ENCODE measurements at places on chromosomes 11 and 22.

GRCh38 chr11:76292583-76293188 is 86.4 kb upstream of the WNT11 start:
- no peak for DNase-seq

DNA sequence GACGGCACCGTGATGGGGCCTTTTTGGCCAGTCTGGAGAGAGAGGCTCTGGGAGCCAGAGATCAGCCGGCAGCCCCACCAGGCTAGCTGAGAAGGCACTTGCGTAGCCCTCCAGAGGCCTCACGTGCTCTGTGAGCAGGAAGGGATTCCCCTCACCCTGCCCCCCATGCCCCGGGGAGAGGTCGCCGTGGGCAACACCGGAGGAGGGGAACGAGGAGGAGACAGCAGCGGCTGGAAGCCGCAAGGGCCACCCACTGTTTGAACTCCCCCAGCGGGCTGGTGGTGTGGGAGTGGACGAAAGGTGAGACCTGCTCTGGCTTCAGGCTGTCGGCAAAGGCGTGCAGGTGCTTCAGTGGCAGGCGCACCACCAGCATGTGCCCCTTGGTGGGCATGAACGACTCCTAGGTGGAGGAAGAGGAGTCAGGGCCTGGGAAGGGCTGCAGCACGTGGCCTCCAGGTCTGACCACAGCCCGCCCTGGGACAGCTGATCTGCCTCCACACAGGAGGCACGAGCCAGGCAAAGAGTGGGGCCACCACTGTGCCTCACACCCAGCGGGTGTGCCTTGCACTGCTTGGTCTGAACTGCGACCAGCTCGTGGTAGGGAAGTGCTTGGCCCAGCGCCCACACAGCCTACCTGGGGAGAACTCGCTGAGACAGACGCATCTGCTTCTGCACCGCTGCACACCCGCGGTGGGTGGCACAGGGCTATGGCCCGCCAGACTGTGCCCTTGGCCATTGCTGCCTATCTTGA is 99.9 kb downstream of the MED15 start:
- DNase-seq: no peak

- peak; percentile 27 for DNase-seq
Observed at GRCh38 chr11:45590743-45591142, 74.7 kb downstream of the CHST1 start.

- no peak for DNase-seq
Observed at GRCh38 chr11:36238036-36238631, 51.1 kb downstream of the COMMD9 start.

GRCh38 chr22:30273711-30274436 is 7.2 kb upstream of the OSM start:
- DNase-seq: no peak

DNA sequence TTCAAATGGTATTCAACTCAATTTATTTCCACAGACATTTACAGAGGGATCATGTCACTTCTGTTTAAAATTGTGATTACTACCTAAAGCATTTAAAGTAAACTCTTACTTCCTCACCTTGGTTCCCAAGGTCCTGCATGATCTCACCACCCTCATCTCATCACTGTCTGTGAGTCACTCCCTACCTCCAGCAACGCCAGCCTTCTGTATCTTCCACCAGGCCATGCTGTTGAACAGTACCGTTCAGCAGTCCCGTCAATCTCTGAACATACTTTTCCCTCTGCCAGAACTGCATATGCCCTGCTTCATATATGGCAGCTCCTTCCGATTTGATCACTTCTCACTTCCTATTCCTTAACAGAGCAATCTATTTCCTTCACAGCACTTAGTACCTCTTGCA is 2.0 kb downstream of the FBXO3 start:
- no peak for DNase-seq

GRCh38 chr11:43498561-43498960 is 139.8 kb downstream of the TTC17 start:
- no peak for DNase-seq

Measured in LNCaP clone FGC (cell line).